ENCODE measurements at places on chromosomes 12 and 14. TPM values are rescaled to one million over a fixed set of nuclear protein-coding genes. Genes with fewer than 3 reads are reported as not detected.

The DCAF5 gene
- 41.2 TPM for polyA plus RNA-seq

The PPP1CC gene
- 128 TPM for polyA plus RNA-seq

The NKX2-1 gene
- not detected for polyA plus RNA-seq

The KRT8 gene
- 3.0 TPM for polyA plus RNA-seq

DNA sequence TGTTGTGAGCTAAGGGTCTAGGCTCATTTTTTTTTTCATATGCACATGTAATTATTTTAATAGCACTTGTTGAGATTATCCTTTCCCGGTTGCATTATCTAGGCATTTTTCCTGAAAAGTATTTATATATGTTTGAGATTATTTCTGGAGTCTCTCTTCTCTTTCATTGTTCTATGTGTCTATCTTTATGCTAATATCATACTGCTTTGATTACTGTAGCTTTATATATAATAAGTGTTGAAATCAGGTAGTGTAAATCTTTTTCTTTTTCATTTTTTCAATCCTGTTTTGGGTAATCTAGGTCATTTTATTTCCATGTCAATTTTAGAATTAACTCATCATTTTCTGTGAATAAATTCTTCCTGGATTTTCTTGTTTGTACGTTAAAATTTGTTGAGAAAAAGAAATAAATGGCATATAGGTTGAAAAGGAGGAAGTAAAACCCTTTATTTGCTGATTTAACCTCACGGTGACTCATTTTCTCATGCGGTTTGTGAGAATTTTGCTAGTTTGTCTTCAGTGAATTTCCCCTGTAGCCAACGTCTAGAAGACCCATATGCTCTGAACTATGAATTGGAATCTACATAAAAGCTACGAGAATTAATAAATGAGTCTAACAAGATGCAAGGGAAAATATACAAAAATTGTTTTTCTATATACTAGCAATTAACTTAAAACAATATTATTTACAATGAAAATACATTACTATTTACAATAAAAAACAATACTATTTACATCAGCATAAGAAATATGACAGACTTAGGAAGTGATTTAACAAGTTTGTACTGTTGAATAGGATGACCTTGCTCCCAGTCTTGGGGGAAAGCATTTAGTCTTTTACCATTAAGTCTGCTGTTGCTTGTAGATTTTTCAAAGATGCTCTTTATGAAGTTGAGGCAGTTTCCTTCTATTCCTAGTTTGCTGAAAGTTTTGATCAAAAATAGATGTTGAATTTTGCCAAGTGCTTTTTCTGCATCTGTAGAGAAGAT lies 105.0 kb downstream of the SNAPC1 start:
- DNase-seq = no peak

DNA sequence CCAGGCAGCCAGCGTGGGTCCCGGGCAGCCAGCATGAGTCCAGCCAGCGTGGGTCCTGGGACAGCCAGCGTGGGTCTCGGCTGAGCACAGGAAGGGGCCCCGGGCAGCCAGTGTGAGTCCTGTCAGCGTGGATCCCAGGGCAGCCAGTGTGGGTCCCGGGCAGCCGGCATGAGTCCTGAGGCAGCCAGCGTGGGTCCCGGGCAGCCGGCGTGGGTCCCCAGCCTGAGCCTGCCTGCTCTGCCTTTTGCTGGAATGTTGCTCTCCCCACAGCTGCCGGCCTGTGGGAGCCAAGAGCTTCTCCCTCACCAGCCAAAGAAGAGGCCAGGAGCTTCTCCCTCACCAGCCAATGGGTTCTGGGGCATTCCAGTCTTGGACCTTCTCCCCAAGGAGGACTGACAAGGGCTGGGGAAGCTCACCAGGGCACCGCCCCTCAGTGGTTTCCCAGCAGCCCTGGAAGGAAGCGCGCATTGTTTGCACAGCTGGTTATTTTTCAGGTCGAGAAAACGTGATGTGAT lies 15.0 kb upstream of the RFLNA start:
- DNase-seq = no peak

DNA sequence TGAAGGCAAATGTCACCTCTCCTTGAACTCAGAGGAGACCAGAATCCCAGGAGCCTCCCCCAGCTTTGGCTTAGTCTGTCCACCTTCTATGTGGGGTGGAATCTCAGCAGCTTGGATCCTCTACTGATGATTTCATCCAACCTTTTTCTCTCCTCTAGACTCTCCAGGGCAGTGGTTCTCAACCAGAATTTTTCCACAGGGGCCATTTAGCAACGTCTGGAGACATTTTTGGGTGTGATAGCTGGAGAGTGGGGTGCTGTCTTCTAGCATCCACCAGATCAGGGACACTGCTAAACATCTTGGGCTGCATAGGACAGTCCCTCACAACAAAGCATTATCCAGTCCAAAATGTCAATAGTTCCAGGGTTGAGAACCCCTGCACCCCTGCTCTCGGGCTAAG lies 4.4 kb upstream of the DDX23 start:
- DNase-seq = no peak

DNA sequence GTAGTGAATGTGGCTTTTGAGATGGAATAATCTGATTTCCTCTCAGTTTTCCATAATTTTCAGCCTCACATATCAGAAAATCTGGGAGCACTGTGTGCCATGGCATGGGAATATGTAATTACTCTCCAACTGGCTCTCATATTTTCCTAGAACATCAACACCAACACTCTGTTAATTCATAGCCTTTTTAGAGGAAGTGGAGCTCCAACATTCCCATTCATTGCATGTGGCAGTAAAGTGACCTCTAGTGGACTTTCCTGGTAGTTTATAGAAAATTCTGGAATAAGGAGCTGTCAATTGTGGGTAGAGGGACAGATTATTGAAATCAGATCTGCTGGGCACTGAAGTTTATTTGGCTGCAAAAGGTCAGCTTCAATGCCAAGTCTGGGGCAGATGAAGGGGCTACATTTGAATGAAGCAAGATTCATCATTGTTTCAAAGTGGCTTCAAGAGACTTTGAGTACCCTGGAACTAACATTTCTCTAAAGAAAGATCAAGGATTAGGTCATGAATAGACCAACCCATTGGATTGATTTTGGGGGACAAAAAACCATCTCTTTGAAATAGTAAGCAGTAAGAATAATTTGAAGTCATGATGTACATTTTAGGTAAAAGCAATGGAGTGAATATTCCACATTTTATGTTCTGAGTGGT lies 23.6 kb upstream of the USP44 start:
- no peak for DNase-seq

DNA sequence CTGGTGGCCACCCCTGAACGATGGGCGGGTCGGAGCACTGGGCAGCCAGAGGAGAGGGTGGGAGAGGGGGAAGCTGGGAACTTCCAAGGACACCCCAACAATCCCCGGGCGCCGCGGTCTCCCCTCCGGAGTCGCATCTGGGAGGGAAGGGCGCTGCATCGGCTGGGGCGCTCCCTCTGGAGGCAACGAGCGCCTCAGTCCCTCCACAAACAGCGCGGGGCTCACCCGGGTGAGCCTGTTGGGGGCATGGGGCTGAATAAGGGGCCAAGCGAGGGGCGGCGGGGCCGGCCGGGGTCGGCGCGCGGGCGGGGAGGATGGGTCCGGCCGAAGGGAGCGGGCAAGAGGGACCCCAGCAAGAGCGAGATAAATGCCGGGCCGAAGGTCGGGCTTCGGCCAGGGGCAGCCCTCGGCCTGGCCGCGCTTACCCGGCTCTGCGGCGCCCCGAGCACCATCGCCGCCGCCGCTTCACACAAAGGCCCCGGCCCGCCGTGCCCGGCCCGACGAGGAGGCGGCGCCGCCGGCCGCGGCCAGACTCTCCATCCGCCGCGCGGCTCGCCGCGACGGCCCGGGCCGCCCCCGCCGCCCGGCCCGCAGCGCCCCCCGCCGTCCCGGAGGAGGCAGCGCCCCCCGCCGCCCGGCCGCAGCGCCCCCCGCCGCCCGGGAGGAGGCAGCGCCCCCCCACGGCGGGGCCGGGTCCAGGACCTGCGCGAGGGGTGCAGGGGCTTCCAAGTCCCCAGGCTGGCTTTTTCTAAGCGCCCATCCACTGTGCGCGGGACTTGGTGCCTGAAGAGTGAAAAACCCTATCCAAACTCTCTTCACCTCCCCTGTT lies at the start of gene ZBTB39:
ZBTB39 (minus strand) TSS at position 567 of the 829 bp plus-strand sequence. CDS start 1,629 bp downstream, outside the sequence.
- DNase-seq = no peak

GRCh38 chr14:71183876-71184689 lies 276.8 kb downstream of the PCNX1 start:
- no peak for DNase-seq

GRCh38 chr12:31280183-31280582 lies 45.8 kb downstream of the SINHCAF start:
- no peak for DNase-seq

GRCh38 chr12:42162965-42163364 lies 18.3 kb upstream of the GXYLT1 start:
- no peak for DNase-seq

- no peak for DNase-seq
Observed at GRCh38 chr14:68972507-68973218, 6.4 kb downstream of the ACTN1 start.
